AG20443 (cell line): ENCODE measurements at places on chromosomes 7 and 10.

DNA sequence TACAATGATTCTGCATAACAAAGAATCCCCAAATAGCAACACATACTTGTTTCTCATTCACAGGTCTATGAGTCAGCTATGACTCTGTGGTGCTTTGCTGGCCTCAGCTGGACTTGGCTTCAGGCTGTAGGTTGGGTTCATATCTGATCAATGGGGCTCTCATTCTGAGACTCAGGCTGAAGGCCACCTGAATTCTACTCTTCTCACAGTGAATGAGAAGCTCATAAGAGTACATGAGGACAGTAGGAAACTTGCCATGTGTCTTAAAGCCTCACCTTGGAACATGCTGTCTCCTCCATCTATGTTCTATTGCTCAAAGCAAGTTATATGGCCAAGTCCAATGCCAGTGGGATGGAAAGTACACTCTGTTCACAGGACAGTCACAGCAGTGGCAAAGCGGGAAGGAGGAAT lies 292.9 kb downstream of the BMPER start:
- no peak for DNase-seq

- DNase-seq = no peak
Measured at GRCh38 chr7:128703609-128704241, 31.6 kb downstream of the GARIN1A start.

DNA sequence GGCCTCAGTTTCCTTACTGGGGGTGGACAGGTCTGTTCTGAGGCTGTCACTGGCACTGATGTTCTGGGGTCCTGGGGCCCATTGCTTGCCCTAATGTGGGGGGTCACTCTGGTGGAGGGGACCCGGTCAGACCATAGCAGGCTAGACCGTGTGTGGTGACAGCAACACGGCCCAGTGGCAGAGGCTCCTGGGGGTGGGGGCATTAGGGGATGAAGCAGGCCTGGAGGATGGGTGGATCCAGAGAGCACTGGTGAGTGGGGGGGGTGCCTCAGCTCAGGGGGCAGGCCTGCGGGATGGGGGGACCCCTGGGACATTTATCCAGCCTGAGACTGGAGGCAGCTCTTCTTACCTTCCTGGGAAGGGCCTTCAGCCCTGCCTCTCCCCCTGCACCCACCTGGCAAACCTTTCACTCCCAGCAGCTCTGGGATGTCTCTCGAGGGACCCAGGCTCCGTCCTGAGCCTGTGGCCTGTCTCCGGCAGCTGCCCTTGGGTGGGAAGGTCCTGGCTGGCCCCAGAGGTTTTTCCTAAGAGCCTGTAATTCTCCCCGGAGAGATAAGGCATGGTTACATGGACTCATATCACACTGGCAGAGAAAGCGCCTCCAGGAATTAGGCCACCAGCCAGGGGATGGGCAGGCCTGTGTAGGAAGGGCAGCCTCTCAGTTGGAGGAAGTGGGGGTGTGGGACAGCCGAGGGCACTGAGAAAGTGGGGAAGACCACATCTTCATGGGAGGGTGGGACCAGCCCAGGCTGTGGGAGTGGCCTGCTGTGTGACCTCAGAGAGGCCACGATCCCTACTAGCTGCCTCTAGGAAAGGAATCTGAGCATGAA lies 147.7 kb downstream of the UBE2H start:
- peak; percentile 6 for DNase-seq

DNA sequence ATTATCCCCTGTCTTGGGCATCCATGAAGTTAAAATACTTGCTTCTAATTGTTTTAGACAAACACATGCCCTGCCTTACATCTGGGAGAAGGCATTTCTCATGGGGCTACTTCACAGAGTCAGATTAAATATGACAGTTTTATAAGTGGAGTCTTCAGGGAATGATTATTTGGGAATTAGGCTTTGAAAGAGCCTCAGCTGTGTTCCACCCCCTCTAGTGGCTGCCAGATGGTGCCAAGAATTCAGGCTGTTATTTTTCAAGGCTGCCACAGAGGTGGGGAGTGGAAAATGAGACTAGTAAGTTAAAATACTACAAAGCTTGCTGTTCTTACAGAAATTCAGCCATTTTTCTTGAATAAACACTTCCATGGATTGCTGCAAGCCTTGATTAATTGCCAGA lies 45.8 kb upstream of the DNAH11 start:
- peak; percentile 8 for DNase-seq

DNA sequence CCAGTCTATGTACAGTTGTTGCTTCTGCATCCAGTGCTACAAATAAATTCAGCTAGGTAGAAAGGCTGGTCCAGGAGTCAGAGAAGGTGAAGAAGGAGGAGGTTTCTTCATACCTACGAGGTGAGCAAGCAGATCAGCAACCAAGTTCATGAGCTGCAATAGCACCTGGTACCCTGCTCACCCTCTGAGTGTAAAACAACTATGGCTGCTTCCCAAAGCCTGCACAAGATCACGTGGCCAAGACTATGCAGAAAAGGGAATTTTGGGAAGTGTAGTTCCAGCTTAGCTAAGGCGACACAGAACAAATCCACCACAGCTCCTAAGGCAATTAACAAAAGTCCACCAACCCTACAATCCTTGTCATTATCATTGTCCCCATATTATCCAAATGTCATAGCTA lies 95.9 kb upstream of the AUTS2 start:
- no peak for DNase-seq

- no peak for DNase-seq
Measured at GRCh38 chr7:99667179-99667578, 12.6 kb downstream of the CYP3A5 start.

- peak; percentile 9 for DNase-seq
Measured at GRCh38 chr10:82742478-82742877, 867.5 kb downstream of the NRG3 start.
